ENCODE measurements at places on chromosomes 13 and 19.

- DNase-seq: no peak
These were observed 703 bp downstream of the ZNF506 start for GRCh38 chr19:19820774-19821320.

- no peak for DNase-seq
These were observed 41.7 kb downstream of the SIAH3 start for GRCh38 chr13:45809801-45810394.

GRCh38 chr13:112987682-112988024 is 18.6 kb downstream of the MCF2L start:
- no peak for DNase-seq

DNA sequence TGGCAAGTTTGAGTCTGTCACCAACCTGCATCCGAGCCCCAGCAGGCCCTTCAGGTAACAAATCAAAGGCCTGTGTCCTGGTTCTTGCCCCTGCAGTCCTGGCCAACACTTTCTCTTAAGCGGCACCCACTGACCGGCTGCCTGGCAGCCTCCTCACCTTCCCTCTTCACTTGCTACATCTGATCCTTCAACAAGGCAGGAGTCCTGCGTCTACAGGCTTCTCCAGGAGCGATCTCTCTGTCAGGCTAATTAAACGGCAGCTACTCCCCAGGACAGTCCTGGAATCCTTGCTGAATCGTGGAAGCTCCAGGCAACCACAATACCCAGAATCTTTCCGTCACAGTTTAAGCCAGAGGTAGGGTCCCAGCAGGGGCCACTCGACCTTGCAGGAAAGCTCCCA is 41.1 kb upstream of the GAS6 start:
- DNase-seq: no peak

DNA sequence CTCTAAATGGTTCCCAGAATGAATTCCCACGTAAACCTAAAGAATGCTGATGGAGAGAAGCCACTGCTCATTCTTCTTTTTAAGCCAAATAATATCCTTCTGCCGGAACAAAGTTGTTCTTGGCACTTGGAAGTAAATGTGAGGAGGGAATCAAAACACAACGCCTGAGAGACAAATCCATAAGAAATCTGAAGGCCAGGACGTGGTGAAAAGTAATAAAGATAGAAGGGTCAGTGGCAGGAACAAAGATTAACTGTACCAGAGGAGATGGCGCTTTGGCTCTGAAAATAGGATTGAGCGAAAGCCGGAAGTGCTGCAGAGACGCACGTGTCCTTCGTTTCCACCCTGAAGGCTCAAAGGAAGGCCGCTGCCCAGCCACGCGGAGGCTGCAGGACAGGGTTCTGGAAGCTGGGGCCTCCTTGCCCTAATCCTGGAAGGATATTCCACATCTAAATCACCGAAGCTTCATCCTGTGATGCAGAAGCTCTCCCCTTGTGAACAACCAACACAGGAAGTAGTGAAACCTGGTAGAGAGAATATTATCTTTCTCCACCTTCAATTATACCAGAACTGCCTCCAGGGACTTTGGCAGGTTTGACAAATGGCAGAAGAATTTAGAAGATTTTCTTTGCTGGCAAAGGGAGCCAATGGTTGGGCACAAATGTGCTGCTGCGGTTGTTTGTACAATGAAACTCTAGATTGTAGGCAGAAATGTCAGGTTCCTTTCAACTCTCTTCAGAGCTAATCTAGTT is 214.6 kb upstream of the SERP2 start:
- no peak for DNase-seq

DNA sequence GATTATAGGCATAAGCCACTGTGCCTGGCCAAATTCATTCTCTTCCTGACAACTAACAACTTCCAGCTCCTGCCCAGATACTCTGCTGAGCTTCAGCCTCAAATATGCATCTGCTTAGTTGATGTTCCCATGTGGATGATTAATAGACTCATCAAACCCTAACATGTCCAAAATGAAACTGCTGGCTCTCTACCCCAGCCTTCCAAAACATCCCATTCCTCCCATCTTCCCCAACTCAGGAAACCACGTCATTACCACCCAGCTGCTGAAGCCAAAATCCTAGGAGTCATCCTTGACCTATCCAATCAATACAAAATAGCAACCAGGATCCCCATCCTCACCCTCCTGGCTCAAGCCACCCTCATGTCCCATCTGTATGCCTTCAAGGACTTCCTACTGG is 20.9 kb downstream of the POU2F2 start:
- no peak for DNase-seq

GRCh38 chr19:567296-567900 is 5.0 kb upstream of the BSG start:
- DNase-seq: no peak

DNA sequence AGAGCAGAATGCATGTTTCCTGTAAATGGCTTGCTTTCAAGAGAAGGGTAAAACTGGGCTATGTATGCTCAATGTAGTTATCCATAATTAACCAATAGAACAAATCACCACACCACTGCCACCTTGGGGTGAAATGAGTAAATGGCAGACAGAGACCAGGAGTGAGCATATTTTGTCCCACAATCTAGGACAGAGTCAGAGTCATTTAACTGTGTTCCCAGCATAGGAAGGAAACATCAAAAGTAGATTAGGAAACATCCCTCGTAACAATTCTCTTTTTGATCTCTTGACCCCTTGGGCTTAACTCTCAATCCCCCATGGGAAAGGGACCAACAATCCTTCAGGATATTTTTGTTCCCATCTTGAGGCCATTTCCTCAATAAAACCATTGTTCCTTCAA is 224.8 kb downstream of the NHLRC3 start:
- DNase-seq: no peak

DNA sequence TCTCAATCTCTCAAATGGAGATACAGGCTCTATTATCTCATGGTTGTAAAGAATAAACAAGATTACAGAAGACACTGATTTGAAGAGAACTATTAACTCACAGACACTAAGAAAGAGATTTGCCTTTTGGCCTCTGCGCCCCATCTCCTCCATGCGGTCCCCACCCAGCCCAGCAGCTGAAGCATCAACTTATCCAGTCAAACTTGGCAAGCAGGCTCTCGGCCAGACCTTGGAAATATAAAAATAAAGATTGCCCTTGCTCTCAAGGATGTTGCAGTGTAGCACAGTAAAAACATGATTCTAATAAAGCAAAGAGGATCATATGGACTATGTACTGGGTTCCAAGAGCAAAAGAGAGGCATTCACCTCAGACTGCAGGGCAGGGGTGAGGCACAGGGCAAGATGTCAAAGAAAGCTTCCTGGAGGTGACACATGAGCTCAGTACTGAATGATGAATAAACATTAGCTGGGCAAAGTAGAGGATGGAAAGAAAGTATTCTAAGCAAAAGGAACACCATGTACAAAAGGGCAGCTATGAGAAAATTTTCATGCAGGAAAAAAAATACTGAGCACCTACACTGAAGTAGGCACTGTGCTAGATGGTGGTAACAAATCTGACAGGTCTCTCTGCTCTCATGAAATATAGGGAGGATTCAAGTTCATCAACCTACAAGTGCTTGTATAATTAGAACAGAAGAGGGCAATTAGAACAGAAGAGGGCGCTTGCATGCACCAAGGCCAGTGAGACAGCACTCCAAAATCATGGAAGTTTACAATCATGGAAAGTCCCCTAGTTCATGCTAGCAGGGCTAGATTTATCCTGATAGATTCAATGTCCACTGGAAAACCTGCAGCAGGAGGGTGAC is 85.0 kb downstream of the SACS start:
- DNase-seq: no peak

GRCh38 chr19:10756371-10756770 is 38.5 kb downstream of the DNM2 start:
- no peak for DNase-seq

GRCh38 chr13:43044720-43045301 is 21.4 kb downstream of the DNAJC15 start:
- no peak for DNase-seq

- no peak for DNase-seq
These were observed 5.9 kb downstream of the VAV1 start for GRCh38 chr19:6778386-6778785.

DNA sequence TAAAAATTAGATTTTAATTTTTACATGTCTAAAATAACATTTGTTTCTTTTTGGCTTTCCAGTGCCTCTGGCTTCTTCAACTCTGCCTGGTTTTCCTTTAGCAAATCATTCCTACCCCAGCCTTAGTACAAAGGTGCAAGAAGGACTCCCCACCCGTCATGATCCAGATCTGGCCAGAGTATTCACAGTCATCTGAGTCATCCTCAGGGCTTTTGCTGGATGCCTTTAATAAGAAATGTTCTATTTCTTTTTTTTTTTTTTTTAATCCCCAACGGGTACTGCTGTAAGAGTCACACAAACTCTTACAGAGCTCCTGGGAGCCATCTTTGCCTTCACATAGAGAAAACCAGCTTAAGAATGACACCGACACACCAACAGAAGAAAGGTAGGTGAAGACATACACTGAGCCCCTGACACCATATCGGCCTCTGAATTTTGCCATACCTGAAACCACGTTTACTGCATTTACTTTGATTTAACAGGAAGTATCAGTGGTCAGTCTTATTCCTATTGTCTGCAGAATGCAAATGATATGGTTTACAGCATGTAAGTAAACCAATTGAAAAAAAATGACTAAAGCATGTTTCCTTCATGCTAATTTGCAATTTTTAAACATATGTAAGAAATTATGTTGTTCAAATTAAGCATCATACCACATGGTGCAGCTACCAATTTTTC is 184.4 kb downstream of the NALCN start:
- no peak for DNase-seq

DNA sequence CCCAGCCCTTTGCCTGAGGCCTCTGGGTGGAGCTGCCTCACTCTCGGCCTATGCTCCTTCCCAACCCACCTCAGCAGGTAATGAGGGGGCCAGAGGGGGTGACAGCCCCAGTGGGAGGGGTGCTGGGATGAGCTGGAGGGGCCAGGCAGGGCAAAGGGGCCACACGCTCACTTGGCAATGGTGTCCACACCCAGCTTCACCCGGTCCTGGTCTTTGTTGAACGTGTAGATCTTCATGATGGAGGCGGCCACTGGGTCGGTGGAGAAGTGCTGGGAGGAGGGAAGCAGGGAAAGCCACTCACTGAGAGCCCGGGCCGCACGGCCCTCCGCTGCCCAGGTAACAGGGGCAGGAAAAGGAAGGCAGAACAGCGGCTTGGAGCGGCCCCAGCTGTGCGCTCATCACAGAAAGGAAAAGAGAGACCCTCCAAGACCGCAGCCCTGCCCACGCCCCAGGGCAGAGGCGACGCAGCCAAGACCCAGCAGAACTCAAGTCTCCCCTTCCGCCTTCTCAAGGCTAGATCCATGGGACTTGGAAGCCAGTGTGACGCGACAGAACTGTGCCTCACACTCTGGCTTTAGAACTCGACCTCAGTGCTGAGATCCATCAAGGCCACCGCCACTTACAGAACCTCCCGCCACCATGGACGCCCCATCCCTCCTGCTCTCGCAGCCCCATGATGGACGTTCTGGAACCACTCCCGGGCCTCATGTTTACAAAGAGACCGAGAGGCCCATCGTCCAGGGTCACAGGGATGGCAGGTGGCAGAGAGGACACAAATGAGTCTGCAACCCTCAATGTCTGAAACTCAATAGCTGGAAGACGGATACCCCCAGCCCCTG is 9.2 kb downstream of the UBXN6 start:
- no peak for DNase-seq

- no peak for DNase-seq
These were observed 5.3 kb upstream of the ZNF613 start for GRCh38 chr19:51921949-51922348.

DNA sequence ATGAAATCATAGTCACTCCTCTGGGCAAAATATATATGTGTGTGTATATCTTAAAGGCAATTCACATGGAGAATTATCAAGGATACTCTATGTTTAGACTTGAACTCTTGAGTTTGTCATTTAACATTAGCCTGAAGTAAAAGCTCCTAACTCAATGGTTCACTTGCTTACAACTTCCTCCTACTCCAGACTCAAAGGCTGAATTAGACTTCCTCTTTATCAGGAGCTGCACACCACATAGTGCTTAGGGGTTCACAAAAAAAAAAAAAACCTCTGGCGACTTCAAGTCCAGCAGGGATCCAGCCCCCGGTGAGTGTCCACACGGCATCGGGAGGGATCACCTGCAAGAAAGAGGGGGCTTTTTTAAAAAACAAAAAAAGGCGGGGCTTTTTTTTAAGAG is 68.2 kb upstream of the LSM14A start:
- no peak for DNase-seq

- DNase-seq: no peak
These were observed 8.7 kb downstream of the PRR12 start for GRCh38 chr19:49599378-49600295.

GRCh38 chr13:101706651-101707050 is 254.2 kb downstream of the ITGBL1 start:
- DNase-seq: no peak

DNA sequence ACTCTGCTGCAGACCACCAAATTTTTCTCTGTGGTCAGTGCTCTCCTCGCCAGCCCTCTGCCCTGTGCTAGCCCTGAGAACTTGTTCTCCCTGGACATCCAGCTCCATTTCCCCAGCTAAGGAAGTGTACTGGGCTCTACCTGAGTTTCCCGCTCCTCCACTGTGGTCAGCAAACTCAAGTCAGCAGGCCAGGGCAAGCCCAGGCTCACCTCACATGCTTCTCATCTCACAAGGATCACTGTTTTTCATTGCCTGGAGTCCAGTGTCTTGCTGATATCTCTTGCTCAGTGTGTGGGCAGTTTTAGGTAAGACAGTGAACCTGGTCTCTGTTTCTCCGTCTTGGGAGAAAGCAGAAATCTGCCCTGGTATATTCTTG is 201.4 kb downstream of the FOXO1 start:
- DNase-seq: no peak
